Keratinocyte (primary cell): ENCODE measurements at places on chromosomes 12 and 14.

GRCh38 chr14:78488938-78489337, 318.8 kb downstream of the NRXN3 start:
- no peak for DNase-seq

- no peak for DNase-seq
Measured at GRCh38 chr14:105100910-105101309, 35.7 kb upstream of the GPR132 start.

GRCh38 chr14:94691660-94692034, 78.3 kb downstream of the GSC start:
- no peak for DNase-seq

- no peak for DNase-seq
Measured at GRCh38 chr12:46282829-46283228, 14.0 kb upstream of the SLC38A1 start.

- no peak for DNase-seq
Measured at GRCh38 chr12:6548556-6548955, 7.3 kb downstream of the IFFO1 start.

GRCh38 chr14:51428981-51429380, 188.9 kb downstream of the TMX1 start:
- DNase-seq, result no peak

DNA sequence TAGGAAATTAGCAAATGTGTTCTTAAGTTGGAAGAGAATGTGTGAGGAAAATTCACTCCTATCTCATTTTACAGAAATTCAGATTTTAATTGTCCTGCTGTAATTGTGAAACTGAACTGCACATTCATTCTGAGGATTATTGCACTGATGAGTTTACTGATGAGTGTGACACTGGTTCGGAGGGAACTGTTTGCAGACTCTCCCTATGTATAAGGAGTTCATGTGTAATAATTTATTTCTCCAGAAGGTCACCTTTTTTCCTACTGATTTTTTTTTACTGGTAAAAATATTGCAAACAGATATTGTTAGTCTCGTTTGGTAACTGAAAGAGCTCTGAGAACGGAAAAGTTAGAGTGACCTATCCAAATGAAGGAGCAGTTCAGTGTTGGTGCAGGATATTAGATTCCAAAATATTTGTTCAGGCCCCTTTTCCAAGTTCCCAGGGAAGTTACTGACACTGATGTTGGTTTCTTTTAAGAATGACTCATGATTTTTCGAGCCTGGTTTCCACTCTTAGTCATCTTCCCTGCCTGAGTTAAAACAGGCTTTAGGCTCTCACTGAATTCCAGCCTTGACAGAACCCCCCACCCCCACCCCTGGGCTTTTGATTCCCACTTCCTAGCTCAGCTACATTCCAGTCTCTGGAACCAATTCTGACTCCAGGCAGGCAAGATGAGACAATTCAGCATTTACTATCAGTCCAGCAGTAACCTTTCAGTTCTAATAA, 18.4 kb downstream of the ANO6 start:
- no peak for DNase-seq

- no peak for DNase-seq
Measured at GRCh38 chr14:66244834-66245233, 241.3 kb upstream of the CCDC196 start.

- DNase-seq, result no peak
Measured at GRCh38 chr12:73277971-73278370, 1005.8 kb downstream of the TRHDE start.

DNA sequence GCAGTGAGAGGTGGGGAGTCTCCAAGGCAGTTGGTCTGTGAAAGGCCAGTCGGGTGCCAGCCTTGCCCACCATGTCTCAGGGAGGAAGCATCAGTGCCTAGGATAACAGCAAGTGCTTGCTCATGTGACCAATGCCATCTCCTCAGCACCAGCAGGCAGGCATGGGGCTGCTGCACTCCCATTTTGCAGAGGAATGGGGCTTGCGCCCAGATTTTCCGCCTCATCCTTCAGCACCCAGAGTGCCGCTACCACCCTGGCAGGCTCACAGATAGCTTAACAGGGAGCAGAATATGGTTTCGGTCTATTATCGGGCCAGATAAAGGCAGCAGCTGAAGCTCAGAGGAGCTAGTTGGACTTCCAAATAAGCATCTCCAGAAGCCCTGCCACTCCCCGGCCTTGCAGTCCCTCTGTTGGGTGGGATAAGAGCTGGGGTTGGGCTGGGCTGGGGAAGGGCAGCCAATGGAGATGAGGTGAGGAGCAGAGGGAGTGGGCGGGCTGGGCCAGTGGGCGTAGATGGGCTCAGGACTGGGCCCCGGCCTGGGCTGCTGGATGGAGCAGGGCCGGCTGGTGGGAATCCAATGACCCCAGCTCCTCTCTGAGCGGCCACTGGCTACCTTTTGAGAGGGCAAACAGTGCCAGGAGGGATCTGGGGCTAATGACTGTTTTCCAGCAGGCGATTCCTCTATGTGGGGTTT, 8.4 kb upstream of the KRT80 start:
- no peak for DNase-seq

GRCh38 chr12:50314636-50315312, 31.5 kb upstream of the LIMA1 start:
- no peak for DNase-seq

DNA sequence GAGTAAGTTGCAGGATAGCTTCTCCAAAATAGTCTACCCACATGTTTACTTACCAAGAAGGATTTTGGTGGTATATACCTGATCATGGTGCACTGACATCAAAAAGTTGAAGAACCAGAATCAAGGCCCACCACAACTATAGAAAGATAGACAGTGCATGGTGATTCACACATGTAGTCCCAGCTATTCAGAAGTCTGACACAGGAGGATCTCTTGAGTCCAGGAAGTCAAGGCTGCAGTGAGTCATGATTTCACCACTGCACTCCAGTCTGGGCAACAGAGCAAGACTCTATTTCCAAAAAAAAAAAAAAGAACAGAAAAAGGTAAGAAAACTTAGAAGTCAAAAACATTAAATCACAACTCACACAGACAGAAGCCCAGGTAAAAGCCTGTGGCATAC, 422.2 kb upstream of the FOXG1 start:
- no peak for DNase-seq

DNA sequence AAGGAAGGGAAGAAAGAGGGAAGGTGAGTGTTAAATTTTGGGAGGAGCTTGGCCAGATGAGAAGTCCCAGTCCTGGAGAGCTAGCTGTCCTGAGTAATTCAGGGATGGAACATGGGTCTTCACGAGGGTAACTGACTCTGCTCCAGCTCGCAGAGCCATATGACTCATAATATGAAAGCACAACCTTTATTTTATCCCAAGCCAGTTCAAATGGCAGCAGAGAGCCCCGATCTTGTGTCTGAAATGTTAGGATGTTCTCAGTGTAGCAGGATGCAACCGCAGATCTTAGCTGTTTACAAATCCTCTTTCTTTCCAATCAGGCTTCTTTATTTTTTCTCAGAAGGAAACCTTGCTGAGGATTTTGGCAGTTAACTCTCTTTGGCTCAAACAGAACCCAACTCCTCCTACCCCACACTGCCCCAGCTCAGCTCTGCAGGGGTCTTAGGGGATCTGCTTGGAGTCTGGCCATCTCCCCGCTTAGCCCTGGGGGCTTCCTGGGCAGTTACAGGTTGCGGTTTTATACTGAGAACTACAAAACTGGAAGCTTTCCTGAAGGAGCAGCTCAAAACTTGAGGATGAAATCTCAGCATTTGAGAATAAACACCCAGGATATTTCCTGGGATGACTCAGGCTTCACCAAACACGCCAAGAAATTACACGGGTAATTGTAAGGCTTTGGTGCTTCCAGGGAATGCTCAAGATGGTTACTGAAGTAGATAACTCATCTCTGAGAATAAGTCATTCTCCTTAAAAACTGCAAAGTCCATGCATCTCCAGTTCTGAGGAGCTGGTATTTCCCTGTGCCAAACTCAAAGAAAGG, 92.5 kb downstream of the VCPKMT start:
- DNase-seq, result peak; percentile 74

DNA sequence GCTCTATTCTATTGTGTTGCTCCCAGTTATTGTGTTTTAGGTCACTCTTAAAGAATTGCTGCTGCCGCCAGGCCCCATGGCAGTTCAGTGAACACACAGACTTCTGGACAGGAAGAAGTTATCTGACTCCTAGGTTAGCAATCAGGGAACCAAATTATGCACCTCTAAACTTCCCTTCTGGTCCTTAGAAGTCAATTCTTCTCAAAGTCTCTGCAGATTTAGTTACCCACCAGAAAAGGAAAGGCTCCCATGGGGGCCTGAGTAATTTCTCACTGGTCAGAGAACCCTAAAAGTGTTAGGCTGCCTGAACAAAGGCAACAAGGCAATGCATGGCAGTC, 10.0 kb downstream of the EMP1 start:
- no peak for DNase-seq

- no peak for DNase-seq
Measured at GRCh38 chr12:121712461-121713256, at the start of gene TMEM120B. Gene TMEM120B, plus strand, starts transcription at chr12:121712752. Its CDS starts 144 bp downstream, at chr12:121712896.

- DNase-seq, result no peak
Measured at GRCh38 chr12:28099871-28100270, 90.4 kb upstream of the CCDC91 start.

- no peak for DNase-seq
Measured at GRCh38 chr12:113649256-113649830, 177.7 kb upstream of the LHX5 start.

DNA sequence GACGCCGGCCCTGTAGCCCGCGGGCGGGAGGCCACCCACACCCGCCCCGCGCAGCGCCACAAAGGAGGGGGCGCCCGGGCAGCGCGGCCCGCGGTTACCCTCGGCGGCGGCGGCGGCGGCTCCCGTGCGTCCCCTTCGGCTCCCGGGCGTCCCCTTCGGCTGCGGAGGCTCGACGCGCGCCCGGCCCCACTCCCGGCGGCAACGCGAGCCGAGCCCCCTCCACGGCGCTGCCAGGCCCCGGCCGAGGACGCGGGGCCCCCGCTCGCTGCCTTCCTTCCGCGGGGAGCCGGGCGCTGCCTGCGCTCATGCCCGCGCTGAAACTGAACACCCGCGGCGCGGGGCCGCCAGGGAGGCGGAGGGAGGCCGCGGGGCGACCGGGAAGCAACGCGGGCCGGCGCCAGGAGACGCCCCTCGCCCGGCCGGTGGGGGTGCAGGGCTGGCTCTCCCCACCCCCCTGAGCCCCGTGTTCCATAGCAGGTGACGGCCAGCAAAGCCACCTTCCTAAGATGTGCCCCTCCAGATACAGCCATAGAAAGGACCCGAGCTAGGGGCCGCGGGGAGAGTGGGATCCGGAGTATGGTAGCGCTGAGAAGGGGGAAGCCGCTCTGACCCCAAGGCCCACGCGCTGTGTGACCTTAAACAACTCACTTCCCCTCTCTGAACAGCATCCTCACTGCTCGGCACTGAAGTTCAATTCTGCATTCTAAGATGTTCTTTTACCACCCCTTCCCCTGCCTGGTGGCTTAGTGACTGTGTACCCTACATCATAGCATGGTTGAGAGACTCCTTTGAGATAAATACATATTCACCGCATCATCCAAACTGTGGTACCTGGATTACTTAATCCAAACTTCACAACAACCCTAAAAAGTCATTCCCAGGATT, 42.8 kb downstream of the KDM2B start:
- no peak for DNase-seq

DNA sequence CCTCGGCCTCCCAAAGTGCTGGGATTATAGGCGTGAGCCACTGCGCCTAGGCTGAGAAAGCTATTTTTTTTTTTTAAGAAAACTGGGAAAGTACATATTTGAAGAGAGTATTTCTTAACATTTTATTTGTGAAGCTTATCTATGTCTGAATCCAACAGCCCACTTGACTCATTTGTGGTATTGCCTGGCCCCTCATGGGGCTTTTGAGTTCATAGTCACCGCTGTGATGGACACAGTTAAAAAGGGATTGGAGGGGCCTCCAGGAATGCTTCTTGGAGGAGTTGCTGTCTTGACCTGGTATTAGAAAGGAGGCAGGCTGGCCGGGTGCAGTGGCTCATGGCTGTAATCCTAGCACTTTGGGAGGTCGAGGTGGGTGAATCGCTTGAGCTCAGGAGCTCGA, 26.5 kb downstream of the BCL7A start:
- no peak for DNase-seq

- peak; percentile 23 for DNase-seq
Measured at GRCh38 chr14:55297611-55298499, 26.6 kb downstream of the FBXO34 start.

GRCh38 chr12:6090803-6091202, 33.7 kb downstream of the VWF start:
- DNase-seq, result no peak

DNA sequence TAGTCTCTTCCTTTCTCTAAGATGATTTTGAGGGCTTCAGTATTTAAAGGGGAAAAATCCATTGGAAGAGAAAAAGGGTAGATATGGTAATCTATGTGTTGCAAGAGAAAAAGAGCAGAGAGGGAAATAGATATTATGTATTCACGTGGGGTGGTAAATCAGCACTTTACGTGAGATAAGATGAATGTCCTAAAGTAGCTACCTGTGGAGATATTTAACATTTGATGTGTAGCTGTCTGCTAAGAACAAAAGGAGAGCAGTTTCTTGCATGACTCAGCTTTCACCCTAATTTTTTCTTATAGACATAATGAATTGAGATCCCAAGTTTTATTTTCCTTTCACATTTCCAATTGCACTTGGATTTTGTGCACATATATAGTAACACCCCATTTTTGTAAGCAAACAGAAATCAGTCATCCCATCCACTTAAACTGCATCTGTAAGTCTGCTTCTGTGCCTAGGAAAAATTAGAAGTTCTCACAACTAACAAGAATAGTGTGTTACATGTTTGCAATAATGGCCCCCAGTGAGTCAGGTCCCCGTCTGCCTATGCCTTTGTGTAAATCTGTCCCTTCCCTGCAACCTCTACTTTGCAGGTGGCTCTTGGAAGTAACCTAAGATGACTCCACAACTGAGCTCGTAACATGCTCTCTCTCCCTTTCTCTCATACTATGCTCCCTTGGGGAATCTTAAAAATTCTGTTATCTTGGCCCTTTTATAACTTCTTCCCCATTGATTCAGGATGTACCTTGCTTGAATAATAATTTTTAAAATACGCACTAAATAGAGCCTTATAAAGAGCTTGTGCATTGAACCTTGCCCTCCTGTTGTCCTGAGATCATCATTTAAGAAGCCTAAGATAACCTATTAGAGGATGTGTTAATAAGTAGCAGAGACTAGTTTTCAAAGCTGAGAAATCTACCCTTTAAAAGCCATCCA, 3.7 kb downstream of the TMTC3 start:
- DNase-seq, result no peak

DNA sequence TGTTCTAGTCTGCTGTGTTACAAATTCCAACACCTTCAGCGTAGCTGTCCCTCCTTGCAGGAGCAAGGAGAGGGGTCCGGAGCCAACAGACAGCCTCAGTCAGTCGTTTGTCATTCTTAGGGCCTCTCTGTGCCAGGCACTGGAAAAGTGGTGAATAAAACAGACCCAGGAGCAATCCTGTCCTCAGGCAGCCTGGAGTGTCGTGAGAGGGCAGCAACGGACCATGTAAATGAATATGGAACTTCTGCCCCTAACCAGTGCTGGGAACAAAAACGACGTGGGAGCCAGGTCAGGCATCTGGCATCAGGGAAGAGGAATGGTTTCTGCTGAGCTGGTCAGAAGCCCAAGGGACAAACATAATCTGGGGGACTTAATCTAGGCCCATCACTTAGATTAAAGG, 64.8 kb upstream of the PSMC1 start:
- no peak for DNase-seq
